GM12878 (cell line): ENCODE measurements at places on chromosomes 6 and 20.

- DNase-seq, result no peak
Observed at GRCh38 chr6:63426844-63427243, 107.1 kb upstream of the LGSN start.

- no peak for DNase-seq
Observed at GRCh38 chr20:44664131-44664530, 12.6 kb upstream of the ADA start.

- DNase-seq, result no peak
Observed at GRCh38 chr6:168852376-168852884, 401.2 kb downstream of the THBS2 start.

DNA sequence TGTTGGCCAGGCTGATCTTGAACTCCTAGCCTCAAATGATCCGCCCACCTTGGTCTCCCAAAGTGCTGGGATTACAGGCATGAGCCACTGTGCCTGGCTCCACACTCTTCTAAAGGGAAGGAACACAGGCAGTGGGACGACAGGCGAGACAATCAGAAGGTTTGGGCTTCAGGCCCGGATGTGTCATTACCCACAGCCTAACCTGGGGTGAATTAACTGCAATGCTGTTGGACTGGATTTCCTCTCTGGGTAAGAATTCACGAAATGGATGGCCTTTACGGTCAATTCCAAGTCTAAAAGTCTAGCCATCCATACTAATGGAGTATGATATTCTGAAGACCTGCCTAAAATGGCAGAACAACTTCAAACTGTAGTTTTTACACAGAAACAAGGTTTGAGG, 83.7 kb upstream of the CCDC28A start:
- no peak for DNase-seq
